ENCODE measurements at places on chromosomes 13 and 19. TPM values are rescaled to one million over a fixed set of nuclear protein-coding genes. Genes with fewer than 3 reads are reported as not detected.

GRCh38 chr13:30093236-30093635 lies 214.1 kb downstream of the KATNAL1 start:
- H3K4me3 ChIP-seq: no peak overlapping the region
- DNase-seq: no peak
- H3K27me3 ChIP-seq: no peaks in the 10 kb centered on the region
- no peaks in the 10 kb centered on the region for H3K4me1 ChIP-seq

DNA sequence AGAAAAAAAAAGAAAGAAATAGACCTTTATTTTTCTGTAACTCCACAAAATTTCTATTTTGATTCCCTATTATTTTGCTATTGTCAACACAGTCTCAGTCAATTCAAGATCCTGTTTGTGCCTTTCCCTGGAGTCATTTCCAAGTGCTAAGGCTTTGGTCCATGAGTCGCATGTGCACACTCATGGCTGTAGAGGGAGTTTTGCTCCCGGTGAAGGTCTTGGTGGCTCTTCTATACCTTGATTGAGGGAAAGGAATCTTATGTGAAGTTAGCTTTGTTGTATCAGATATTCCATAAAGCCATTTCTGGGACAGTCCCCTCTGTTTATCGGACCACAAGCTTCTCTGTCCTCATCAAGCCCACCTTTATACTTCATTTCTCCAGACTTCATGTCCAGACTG lies 58.7 kb upstream of the ALOX5AP start:
- peaks cover 13% of the 10 kb centered on the region for H3K4me1 ChIP-seq
- peak; percentile 46 for DNase-seq
- H3K36me3 ChIP-seq: no peaks in the 10 kb centered on the region
- no peaks in the 10 kb centered on the region for H3K27me3 ChIP-seq

- H3K27me3 ChIP-seq: peaks cover 7% of the 10 kb centered on the region
- H3K4me3 ChIP-seq: no peak overlapping the region
- DNase-seq: no peak
- peaks cover 31% of the 10 kb centered on the region for H3K4me1 ChIP-seq
- H3K36me3 ChIP-seq: no peaks in the 10 kb centered on the region
Measured at GRCh38 chr19:46066471-46066870, 25.7 kb upstream of the IGFL4 start.

DNA sequence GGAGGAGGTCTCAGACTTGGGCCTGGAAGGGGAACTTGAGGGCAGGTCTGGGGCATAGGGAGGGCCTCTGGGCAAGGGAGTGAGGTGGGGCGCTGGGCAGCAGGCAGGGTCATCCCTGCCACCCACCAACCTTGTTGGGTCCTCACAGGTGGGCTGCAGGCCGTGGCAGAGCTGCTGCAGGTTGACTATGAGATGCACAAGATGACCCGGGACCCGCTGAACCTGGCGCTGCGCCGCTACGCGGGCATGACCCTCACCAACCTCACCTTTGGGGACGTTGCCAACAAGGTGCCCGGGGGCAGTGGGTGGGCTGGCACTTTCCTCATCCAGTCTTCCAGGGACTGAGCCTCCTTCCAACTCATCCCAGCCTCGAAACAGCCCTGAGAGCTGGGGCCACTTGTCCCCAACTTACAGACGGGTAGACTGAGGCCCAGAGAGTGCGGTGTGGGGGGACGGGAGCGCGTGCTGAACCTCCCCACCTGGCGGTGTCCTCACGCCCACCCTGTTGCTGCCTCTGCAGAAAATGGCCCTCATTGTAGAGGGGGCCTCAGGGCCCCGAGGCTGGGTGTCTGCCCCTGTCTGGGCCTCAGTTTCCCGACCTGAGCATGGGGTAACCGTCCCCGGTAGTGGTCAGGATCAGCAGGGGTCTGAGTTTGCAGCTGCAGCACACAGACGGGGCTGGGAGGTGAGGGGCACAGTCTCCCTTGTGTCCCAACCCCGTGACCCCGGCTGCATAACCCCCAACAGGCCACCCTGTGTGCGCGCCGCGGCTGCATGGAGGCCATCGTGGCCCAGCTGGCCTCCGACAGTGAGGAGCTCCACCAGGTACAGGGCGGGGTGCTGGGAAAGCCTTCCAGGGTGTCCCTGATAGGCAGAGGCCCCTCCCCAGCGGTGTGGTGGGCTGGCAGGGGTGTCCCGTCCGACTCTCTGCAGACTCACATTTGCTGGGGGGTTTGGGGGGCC lies 10.4 kb downstream of the APC2 start:
- H3K36me3 ChIP-seq: no peaks in the 10 kb centered on the region
- peaks cover 16% of the 10 kb centered on the region for H3K27me3 ChIP-seq
- H3K4me1 ChIP-seq: no peaks in the 10 kb centered on the region

- H3K4me3 ChIP-seq: no peak overlapping the region
- H3K36me3 ChIP-seq: no peaks in the 10 kb centered on the region
- no peak overlapping the region for H3K27ac ChIP-seq
- no peak for DNase-seq
Measured at GRCh38 chr19:58042495-58043340, 8.9 kb downstream of the ZSCAN1 start.

GRCh38 chr19:2343289-2343982 lies 15.0 kb downstream of the SPPL2B start:
- H3K4me3 ChIP-seq: no peak overlapping the region
- H3K27me3 ChIP-seq: no peaks in the 10 kb centered on the region
- no peak for DNase-seq

The SEMA6B gene
- polyA plus RNA-seq: 108 TPM

The VSTM1 gene
- not detected for polyA plus RNA-seq

The PPP1R13L gene
- polyA plus RNA-seq: 28.5 TPM

The COL4A2 gene
- polyA plus RNA-seq: 1,366 TPM

The LGALS7 gene
- polyA plus RNA-seq: not detected

The GNG14 gene
- not detected for polyA plus RNA-seq

The ATP8A2 gene
- polyA plus RNA-seq: 0.11 TPM
